Left ventricle myocardium inferior (tissue), 1 donor: ENCODE measurements at places on chromosomes 7 and 10.

- no peaks in the 10 kb centered on the region for H3K27me3 ChIP-seq
- H3K4me1 ChIP-seq, result peaks cover 1% of the 10 kb centered on the region
- no peak overlapping the region for H3K27ac ChIP-seq
- H3K4me3 ChIP-seq, result no peak overlapping the region
- H3K36me3 ChIP-seq, result no peaks in the 10 kb centered on the region
These were observed 6.1 kb upstream of the DDX50 start for GRCh38 chr10:68895041-68895440.

GRCh38 chr7:101620991-101621390 is 8.1 kb downstream of the MYL10 start:
- no peaks in the 10 kb centered on the region for H3K36me3 ChIP-seq
- DNase-seq, result no peak
- H3K4me1 ChIP-seq, result no peaks in the 10 kb centered on the region
- H3K27ac ChIP-seq, result no peak overlapping the region

DNA sequence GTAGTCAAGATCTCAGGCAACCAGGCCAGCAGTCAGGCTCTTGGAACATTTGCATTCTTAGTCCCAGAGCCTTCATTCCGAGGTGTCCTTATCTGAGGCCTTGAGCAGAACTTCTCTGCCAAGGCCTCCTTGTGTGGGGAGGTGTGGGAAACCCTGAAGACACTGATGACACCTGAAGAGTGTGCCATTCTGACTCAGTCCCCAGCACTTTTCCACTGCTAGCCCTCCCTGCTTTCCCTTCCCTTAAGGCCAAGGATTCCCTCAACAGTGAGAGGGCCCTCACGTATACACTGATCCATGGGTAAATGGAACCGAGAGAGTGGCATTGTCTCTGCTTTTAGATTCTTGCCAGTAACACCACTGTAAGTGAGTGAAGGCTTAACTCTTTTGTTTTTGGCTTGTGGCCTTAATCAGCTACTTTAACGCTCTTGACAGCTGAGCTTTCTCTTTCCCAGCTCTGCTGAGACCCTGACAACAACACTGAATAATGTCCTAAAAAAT is 30.3 kb downstream of the TRDMT1 start:
- H3K27me3 ChIP-seq, result no peaks in the 10 kb centered on the region
- peak overlapping the region; percentile 16 for H3K4me3 ChIP-seq
- no peak for DNase-seq

GRCh38 chr7:11648980-11649379 is 183.0 kb downstream of the THSD7A start:
- H3K36me3 ChIP-seq, result no peaks in the 10 kb centered on the region
- H3K4me1 ChIP-seq, result no peaks in the 10 kb centered on the region
- no peak overlapping the region for H3K4me3 ChIP-seq
- no peak overlapping the region for H3K27ac ChIP-seq
- H3K27me3 ChIP-seq, result no peaks in the 10 kb centered on the region
- no peak for DNase-seq

- DNase-seq, result no peak
- peaks cover 23% of the 10 kb centered on the region for H3K4me1 ChIP-seq
- H3K36me3 ChIP-seq, result no peaks in the 10 kb centered on the region
- no peak overlapping the region for H3K4me3 ChIP-seq
These were observed 272.7 kb downstream of the BICC1 start for GRCh38 chr10:58785354-58785753.

DNA sequence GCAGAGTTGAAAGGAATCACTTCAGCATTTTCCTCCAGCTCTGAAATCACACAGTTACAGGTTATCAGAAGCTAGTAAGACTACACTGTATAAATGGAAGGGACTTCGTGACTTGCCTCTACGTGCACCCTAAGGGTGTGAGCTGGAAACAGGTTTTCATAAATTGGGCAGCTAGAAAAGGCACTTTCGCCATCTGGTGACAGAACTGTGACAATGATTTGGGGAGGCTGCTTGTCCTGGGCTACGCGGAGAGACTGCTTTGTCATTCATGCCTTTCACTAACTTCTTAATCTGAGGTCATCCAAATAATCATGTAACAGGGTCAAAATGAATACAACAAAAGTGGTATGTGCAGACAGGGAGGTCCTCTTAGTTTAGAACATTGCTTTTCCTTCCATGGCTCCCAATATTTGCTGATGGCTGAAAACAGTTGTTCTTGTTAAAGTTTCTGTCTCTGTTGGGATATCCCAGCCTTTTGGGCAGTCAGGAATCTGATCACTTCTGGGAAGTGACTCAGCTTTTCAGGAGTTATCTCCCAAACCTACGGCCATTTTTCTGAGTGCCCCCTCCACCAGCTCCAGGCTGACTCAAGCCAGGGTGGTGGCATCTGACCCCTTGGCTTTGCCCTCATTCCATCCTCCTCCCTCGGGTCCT is 17.8 kb downstream of the VWC2 start:
- no peaks in the 10 kb centered on the region for H3K36me3 ChIP-seq
- peak overlapping the region; percentile 56 for H3K27ac ChIP-seq
- H3K4me1 ChIP-seq, result peaks cover 46% of the 10 kb centered on the region

GRCh38 chr10:53622201-53622600 is 849.6 kb upstream of the MBL2 start:
- no peak overlapping the region for H3K27ac ChIP-seq
- no peaks in the 10 kb centered on the region for H3K4me1 ChIP-seq
- no peaks in the 10 kb centered on the region for H3K27me3 ChIP-seq
- H3K36me3 ChIP-seq, result no peaks in the 10 kb centered on the region

- peak overlapping the region; percentile 17 for H3K27ac ChIP-seq
- H3K36me3 ChIP-seq, result peaks cover 4% of the 10 kb centered on the region
- no peak for DNase-seq
- H3K4me1 ChIP-seq, result peaks cover 28% of the 10 kb centered on the region
- H3K4me3 ChIP-seq, result no peak overlapping the region
These were observed 6.8 kb downstream of the LMBR1 start for GRCh38 chr7:156886020-156886795.

- H3K27me3 ChIP-seq, result no peaks in the 10 kb centered on the region
- H3K4me3 ChIP-seq, result peak overlapping the region; percentile 39
- H3K27ac ChIP-seq, result peak overlapping the region; percentile 89
These were observed 15.3 kb downstream of the SH3PXD2A start for GRCh38 chr10:103839872-103840739.

DNA sequence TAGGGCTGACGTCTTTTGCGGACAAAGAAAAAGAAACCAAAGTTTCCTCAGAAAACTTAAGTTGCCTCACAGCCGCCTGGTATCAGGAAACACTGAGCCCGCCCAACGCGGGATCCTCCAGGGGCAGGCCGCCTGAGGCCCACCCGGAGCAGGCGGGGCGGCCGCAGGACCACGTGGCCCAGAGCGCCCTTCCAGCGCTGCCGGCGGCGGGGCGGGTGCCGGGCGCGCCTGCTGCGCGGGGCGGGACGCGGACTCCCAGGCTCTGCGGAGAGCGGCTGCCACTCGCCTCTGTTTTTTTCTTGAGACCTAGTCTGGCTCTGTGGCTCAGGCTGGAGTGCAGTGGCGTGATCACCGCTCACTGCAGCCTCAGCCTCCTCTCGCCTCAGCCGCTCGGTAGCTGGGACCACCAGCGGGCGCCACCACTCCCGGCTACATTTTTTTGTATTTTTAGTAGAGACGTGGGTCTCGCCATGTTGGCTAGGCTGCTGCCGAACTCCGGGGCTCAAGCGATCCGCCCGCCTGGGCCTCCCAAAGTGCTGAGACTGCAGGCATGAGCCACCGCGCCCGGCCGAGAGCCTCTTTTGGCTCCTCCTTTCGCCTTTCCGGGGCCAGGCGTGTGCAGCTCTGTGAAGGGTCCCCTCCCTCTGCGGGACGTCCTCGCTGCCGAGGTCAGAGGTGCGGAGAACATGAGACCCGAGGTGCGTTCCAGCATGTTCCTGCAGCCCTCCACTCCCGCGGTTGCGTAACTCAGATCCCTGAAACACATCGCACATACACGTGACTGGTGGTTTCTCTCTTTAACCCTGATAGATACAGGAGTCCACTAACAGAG is 11.6 kb upstream of the HNRNPF start:
- H3K27ac ChIP-seq, result peak overlapping the region; percentile 100
- peak; percentile 90 for DNase-seq
- H3K4me1 ChIP-seq, result peaks cover 21% of the 10 kb centered on the region

- no peak overlapping the region for H3K27ac ChIP-seq
- H3K4me1 ChIP-seq, result no peaks in the 10 kb centered on the region
- DNase-seq, result no peak
- no peak overlapping the region for H3K4me3 ChIP-seq
- no peaks in the 10 kb centered on the region for H3K36me3 ChIP-seq
These were observed 484.2 kb upstream of the CELF2 start for GRCh38 chr10:10533437-10533836.

DNA sequence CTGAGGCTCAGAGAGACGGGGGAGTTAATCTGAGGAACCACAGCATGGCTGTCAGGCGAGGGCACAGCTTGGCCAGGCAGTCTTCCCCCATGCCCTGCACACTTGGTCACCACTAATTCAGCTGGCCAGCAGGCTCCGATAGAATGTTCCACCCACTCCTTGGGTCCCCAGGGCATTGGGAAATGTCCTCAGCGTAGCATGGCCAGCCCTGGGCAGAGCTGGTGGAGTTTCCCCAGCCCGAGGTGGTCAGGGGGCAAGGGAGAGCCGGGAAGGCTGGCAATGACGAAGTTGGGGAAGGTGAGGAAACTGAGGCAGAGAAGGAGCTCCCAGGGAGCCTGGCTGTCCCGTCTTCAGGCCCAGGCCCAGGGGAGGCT is 12.1 kb upstream of the GRIFIN start:
- H3K36me3 ChIP-seq, result no peaks in the 10 kb centered on the region
- H3K4me1 ChIP-seq, result peaks cover 52% of the 10 kb centered on the region
- H3K27ac ChIP-seq, result peak overlapping the region; percentile 85
- DNase-seq, result peak; percentile 55
- peak overlapping the region; percentile 2 for H3K4me3 ChIP-seq
- H3K27me3 ChIP-seq, result peaks cover 6% of the 10 kb centered on the region

GRCh38 chr10:103602028-103602851 is 108.7 kb downstream of the NEURL1 start:
- H3K36me3 ChIP-seq, result peaks cover 37% of the 10 kb centered on the region
- no peak overlapping the region for H3K27ac ChIP-seq
- H3K4me3 ChIP-seq, result no peak overlapping the region

DNA sequence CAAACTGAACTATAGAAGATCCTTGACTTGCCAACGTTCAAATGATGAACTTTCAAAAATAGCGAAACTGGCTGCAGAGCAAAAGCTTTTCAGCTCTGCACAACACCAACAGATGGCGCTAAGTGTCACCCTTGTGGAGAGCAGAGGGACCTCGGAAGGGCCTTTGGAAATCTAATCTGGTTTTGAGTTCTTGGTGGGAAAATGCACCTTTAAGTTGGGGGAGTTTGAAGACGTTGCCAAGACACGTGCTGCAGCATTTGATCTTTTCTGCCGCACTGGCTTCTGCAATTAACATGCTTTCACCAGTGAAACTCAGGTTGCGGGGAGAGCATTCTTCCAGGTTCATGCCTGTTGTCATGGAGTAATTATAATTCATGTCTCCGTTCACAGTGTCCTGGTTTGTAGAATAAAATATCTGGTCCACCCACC is 26.3 kb upstream of the WDR11 start:
- no peaks in the 10 kb centered on the region for H3K4me1 ChIP-seq
- H3K4me3 ChIP-seq, result no peak overlapping the region
- no peak overlapping the region for H3K27ac ChIP-seq
- peaks cover 19% of the 10 kb centered on the region for H3K27me3 ChIP-seq

- no peak overlapping the region for H3K27ac ChIP-seq
- H3K27me3 ChIP-seq, result no peaks in the 10 kb centered on the region
- H3K4me3 ChIP-seq, result no peak overlapping the region
- H3K4me1 ChIP-seq, result no peaks in the 10 kb centered on the region
- no peak for DNase-seq
- H3K36me3 ChIP-seq, result no peaks in the 10 kb centered on the region
These were observed 19.9 kb upstream of the GPR141 start for GRCh38 chr7:37663693-37664092.

- H3K4me1 ChIP-seq, result no peaks in the 10 kb centered on the region
- no peak overlapping the region for H3K27ac ChIP-seq
- H3K36me3 ChIP-seq, result no peaks in the 10 kb centered on the region
- H3K4me3 ChIP-seq, result no peak overlapping the region
- H3K27me3 ChIP-seq, result peaks cover 6% of the 10 kb centered on the region
- no peak for DNase-seq
These were observed 63.0 kb upstream of the MPP7 start for GRCh38 chr10:28365840-28366239.

- H3K27me3 ChIP-seq, result no peaks in the 10 kb centered on the region
- H3K27ac ChIP-seq, result no peak overlapping the region
- no peak for DNase-seq
- no peak overlapping the region for H3K4me3 ChIP-seq
- H3K36me3 ChIP-seq, result no peaks in the 10 kb centered on the region
- H3K4me1 ChIP-seq, result peaks cover 21% of the 10 kb centered on the region
These were observed 269.6 kb upstream of the FZD1 start for GRCh38 chr7:90994601-90995000.

- peak overlapping the region; percentile 62 for H3K27ac ChIP-seq
- peak overlapping the region; percentile 23 for H3K4me3 ChIP-seq
- no peaks in the 10 kb centered on the region for H3K36me3 ChIP-seq
- no peaks in the 10 kb centered on the region for H3K27me3 ChIP-seq
These were observed 155.1 kb downstream of the ETV1 start for GRCh38 chr7:13834328-13834761.

- H3K4me3 ChIP-seq, result peak overlapping the region; percentile 81
- peak overlapping the region; percentile 46 for H3K27ac ChIP-seq
- peaks cover 50% of the 10 kb centered on the region for H3K27me3 ChIP-seq
- peak; percentile 35 for DNase-seq
- no peaks in the 10 kb centered on the region for H3K36me3 ChIP-seq
These were observed 717 bp downstream of the ADCY1 start for GRCh38 chr7:45574669-45575500.

DNA sequence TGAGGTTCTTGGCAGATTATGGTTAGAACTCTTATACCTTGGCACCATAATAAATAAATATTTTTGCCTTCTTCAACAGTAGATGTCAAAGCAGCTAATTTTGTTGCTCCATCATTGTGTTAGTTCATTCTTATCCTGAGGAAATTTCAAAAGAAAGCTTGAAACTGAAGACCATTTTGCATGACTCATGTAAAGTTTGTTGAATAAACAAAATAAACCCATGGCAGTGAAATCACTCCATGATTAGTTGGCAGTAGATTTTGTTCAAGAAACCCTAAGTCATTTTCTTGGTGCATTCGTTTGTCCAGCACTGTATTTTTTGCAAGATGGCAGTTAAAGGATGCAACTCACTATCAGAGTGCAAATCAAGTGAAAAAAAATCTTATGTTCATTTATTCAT is 91.6 kb downstream of the HECW1 start:
- no peaks in the 10 kb centered on the region for H3K4me1 ChIP-seq
- H3K27me3 ChIP-seq, result peaks cover 38% of the 10 kb centered on the region
- H3K4me3 ChIP-seq, result no peak overlapping the region
- H3K36me3 ChIP-seq, result no peaks in the 10 kb centered on the region
- no peak overlapping the region for H3K27ac ChIP-seq

- H3K27me3 ChIP-seq, result peaks cover 96% of the 10 kb centered on the region
- H3K4me3 ChIP-seq, result peak overlapping the region; percentile 58
- DNase-seq, result no peak
These were observed 1.5 kb downstream of the NRG3 start for GRCh38 chr10:81876253-81877077.

- peak; percentile 73 for DNase-seq
- H3K36me3 ChIP-seq, result peaks cover 5% of the 10 kb centered on the region
- H3K27ac ChIP-seq, result peak overlapping the region; percentile 99
- H3K4me3 ChIP-seq, result peak overlapping the region; percentile 81
- H3K4me1 ChIP-seq, result peaks cover 69% of the 10 kb centered on the region
- no peaks in the 10 kb centered on the region for H3K27me3 ChIP-seq
These were observed 124.4 kb downstream of the TACC2 start for GRCh38 chr10:122113161-122113944.
